ENCODE measurements at places on chromosomes 1 and 21.
A peak's percentile ranks its signal among the peaks of the same experiment; 100 is the strongest.

DNA sequence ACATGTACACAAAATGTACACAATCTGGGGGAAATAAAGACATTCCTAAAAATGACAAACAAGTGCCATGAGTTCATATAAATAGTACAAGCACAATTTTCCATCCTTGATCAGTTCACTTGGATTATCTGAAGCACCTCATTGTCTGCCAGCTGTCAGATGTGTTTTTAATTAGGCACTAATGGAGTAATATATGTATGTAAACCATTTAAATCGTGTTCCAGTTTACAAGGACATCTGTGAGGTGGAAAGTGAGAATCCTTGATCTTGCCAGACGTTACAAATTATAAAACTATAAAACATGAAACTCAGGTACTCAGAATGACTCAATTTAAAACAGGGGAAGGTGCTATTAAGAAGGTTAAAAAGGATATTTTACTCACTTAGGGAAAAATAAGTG is 1312.2 kb downstream of the PLA2G4A start:
- no peak for DNase-seq

DNA sequence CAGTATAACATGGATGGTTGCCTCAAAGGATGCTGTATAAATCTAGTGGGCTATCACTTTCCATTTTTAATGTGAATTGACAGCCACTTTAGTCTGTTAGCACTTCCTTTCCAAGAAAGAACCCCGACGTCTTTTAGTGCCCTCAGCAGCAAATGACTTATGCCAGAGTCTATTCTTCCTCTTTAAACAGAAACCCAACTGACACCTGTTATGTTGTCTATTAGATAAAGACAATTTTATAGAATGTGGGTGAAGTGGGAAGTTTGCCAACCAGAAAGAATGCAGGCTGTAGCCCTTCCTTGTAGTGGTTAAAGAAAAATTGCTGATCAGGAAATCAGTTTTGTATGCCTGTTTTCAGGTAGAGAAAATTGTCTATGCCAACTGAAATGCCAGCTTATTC is 344.9 kb downstream of the ZNF326 start:
- no peak for DNase-seq

DNA sequence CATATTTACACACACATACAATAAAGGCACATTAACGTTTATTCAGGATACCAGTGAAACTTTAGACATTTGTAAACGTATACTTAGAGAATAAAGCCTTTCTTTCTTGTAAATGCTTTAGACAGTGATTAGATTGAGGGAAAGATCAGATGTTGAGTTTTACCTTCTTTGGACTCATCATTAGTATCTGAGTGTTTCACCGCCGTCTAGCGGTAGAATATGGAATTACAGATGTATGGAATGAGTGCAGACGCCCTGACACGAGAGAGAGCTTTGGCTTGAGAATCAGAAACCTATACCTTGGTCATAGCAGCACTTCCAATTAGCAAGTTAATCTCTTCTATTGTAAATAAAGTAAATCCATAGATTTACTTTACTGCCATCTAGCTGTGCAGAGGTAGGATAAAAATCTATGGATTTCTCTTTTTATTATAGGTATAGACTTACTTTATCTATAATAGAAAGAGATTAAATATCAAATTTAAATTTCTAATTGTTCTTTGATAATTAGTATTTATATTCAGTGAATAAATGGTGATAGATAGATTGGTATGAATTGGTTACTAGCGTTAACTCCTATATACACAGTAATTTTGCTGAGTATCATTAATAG is 12.6 kb downstream of the FLG2 start:
- DNase-seq: peak; percentile 47

GRCh38 chr1:94327001-94327690 is 89.8 kb upstream of the ARHGAP29 start:
- no peak for DNase-seq

DNA sequence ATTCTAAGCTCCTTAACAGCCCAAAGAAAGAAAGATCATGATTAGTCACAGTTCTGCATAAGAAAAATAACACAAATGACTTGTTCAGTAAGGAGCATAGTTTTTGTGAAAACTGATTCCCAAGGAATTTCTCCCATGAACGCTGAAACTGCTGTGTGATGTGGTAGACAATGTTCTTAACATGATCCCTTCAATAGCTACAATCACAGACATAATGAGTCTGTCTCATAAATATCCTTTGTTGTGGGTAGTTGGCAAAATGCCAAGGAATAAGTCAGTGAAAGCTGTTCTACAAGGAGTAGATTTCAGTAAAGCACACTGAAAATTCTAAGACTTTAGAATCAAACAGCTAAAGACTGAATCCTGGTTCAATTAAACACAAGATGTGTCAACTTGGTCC is 404.8 kb downstream of the HLX start:
- no peak for DNase-seq

DNA sequence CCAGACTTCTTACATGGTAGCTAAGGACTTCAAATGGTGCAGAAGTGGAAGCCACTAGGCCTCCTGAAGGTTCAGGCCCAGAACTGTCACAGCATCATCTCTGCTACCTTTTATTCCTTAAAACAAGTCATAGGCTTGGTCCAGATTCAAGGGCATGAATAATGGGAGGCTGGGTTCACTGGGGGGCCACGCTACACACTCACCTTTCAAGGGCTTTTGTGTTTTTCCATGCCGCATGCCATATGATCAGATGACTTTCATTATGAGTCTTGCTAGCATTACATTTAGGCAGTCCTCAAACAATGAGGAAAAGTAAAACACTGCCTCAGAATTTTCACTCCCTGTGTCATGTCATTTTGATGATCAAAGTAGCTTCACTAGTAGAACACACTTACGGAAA is 83.4 kb downstream of the VPS26C start:
- DNase-seq: no peak

DNA sequence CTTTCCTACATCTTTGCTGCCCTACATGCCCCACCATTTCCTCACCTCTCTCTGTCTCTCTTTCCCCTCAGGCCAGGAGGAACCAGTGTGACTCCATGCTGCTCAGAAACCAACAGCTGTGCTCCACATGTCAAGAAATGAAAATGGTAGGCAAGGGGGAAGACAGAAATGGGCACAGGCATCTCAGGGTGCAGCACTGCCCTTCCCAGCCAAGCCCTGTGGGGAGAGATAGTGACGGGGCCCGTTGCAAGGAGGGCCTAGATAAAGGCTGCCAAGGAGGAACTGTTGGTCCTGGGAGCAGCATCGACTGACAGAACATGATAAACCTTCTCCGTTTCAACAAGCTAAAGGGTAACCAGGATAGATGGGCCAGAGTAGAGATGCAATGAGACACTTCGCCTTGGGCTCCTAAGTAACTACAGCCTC is 12.5 kb upstream of the PIGC start:
- DNase-seq: no peak

DNA sequence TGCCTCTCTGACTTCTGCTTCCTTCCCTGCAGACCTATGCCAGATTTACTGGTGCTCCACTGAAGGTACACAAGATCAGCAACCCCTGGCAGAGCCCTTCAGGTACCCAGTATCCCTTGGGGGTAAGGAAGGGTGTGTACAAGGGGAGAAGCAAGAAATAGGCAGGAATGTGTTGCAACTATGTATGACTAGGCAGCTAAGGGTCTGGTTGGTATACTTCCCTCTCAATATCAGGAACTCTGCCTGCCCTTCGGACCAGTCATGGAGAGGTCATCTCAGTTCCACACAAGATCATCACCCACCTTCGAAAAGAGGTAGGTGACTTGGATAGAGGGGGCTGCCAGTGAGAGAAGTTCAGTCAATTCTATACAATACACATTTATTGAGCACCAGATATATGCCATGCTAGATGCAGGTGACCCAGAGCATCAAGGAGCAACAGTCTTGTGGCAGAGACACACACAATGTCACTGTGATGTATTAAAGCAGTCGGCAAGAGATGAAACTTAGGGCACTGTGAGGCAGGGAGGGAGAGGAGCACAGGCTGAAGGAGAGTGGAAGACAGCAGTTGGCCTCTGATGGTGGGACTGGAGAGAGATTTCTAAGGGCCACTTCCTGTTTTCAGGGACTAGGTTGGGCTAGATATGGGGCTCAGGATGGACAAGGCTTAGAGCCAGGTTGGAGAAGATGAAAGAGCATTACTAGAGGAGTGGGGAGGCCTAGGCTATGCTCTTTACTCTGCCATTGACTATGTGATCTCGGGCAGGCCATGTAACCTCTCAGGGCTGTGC is 2.0 kb downstream of the MTX1 start:
- DNase-seq: no peak

GRCh38 chr1:154483941-154484803 is 17.8 kb upstream of the TDRD10 start:
- DNase-seq: no peak

GRCh38 chr1:6688757-6689156 is 12.9 kb downstream of the DNAJC11 start:
- DNase-seq: no peak

Measured in central memory CD4-positive, alpha-beta T cell (primary cell).